Stimulated activated CD4-positive, alpha-beta T cell treated with anti-CD3 and anti-CD28 coated beads, TNF-alpha, amount 100 ng/mL, for 1 hour (primary cell): ENCODE measurements at places on chromosomes 1 and 21.

DNA sequence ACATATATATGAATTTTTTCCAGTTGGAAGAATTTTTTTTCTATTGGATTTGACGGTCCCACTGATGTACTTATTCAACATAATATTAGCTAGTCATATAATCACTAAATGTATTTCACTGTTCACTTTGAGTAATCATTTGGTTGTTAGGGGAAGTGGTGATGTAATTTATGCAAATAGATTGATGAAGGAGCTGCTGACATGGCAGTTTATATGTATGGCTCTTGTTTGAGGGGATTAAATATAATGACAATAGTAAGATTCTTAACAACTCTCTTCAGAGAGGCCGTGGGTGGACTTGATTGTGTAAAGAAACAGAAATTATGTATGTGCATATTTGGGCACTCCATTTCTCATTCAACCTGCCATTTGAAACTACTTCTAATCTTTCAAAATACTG is 653.6 kb upstream of the ADGRL4 start:
- DNase-seq = no peak

DNA sequence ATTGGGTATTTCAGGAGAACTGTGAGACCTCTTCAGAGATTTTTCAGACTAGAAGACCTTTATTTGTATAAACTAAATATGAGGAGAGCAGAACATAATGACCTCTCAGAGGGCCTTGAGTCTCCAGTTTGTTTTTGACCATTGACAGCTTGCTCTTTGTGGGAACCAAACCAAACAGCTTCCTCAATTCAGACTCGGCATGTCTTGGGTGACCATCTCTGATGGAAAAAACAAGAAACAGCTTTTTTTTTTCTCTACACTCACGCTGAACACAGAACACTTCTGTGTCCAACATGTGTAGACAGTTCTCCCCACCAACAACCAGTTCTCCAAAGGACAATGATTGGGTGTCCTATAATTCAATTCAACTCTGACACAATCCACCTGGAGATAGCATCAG is 11.5 kb downstream of the ATP1A4 start:
- DNase-seq = no peak

GRCh38 chr1:225654277-225654597 is 1.3 kb upstream of the ENAH start:
- DNase-seq = no peak

DNA sequence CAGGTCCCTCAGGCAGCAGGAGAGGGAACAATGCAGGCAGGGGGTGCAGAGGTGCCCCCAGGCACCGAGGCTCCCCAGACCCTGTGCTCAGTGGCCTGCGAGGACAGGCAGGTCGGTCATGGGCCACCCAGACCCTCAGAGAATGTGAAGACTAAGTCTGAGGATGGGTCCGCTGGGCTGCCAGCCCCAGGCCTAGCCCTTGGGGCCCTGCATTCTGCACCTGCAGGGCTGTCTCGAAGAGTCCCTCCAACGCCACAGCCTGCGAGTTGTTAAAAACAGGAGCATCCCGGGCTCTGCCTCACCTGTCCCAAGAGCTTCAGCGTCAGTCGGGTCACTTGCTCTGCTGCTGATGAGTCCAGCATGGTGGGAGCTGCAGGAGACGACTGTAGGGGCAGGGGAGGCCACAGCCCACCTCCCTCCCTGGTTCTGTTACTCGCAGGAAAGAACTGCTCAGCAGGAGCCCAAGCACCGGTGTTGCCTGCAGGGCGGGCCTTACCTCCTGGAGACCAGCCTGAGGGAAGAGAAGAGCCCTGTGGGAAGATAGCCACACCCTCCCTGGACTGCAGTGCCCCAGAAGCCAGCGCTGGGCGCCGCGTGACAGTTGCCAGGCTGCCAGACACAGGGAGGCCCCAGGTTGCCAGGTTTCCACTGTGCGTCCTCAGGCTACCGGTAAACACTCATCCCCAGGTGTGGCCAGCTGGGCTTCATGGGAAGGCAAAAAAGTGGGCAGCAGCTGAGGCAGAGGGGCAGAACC is 5.8 kb downstream of the C21orf58 start:
- no peak for DNase-seq

DNA sequence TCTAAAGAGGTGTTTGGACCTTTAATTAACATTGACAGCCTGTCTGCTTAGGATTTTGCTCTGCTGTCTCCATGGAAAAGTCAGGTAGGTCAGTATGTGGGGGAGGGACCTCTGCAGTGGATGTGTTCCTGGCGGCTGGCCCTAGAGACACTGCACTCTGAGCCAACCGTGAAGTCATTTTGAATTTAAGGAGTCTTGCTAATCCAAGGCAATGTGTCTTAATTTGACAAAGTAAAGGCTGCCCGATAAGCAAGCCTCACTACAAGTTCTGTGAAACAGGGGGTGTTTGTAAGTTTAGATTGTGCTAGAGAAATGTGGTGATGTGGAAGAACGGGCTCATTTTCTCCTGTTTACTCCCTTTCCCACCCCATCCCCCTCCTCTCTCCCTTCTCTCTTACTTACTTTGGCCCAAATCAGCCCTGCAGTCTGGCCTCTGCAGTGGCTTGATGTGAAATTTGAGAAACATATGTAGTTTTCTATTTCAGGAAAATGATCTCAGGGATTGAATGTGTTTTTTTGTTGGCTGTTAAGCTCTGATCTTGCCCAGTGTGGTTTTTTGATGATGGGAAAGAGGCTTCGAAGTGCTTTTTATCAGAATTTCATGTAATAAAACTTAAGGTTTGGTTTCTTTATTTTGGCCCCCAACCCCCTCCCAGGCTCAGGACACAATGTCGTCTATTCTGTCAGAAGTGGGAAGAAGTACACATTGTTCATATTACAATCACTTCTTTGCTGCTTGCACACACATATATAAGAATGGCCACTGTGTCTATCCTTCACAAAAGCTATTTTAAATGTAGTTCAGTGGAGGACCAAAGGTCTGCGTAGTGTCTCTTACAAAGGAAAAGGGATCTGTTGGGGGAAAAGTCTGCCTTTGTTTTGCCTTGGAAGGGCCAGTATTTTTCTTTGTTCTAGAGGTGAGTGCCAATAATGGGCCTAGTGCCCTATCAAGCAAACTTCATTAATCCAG is 96.6 kb downstream of the FGGY start:
- DNase-seq = no peak
